ENCODE measurements at places on chromosomes 4 and X.

GRCh38 chr4:36115312-36115711 lies 129.0 kb downstream of the ARAP2 start:
- no peak for DNase-seq

GRCh38 chr4:7200801-7201200 lies 8.5 kb downstream of the SORCS2 start:
- no peak for DNase-seq

- no peak for DNase-seq
These were observed 1.3 kb upstream of the PLXNB3 start for GRCh38 chrX:153762626-153763173.

- no peak for DNase-seq
These were observed 143.6 kb downstream of the ZAR1 start for GRCh38 chr4:48633657-48634056.

- DNase-seq: no peak
These were observed 64.4 kb downstream of the DLG3 start for GRCh38 chrX:70509078-70509477.

DNA sequence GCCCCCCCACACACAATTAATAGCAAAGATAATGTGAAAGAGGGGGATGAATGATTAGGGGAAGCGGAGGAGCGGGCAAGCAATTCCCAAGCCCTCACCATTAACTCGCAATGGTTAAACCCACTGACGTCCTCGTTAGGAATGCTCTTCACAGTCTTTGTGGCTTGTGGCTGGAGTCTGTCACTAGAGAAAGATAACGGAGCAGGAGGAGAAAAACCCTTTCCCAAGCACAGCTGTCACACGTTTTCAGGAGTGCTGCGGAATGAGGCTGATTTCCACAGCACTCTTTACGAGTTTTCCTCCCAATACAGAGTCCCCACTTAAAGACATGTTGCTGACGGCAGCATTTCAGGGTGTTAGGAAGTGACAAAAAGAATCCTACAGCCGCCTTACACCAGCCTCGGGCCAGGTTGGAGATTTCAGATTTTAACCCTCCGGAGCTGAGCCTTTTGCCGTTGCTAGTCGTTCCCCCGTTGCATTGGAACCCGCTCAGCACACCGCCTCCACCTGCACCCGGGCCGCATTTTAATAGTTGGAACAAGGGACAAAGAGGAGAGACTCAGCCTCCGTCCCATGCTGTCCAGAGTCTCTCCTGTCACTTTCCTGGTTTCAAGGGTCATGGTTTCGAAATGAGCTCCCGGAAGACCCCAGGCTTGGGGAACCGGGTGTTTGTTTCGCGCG lies 92.2 kb downstream of the GEMIN8 start:
- no peak for DNase-seq

DNA sequence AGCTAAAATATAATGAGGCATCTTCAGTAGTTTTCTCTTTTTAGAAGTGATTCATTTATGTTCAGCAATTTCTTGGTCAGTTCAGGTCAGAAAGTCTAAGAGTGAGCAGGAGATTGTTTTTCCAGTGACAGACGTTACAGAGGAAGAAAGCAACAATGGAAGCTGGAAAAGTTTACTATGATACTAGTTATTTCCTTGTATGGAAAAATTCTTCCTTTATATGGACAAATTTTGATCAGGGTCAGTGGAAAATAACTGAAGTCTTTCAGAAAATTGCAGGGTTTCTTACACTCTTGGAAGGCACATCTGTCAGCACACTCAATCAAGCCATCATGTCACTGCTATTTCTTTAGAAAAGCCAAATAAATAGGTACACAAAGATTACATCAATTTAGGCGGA lies 1120.7 kb downstream of the FAT4 start:
- DNase-seq: no peak

GRCh38 chr4:153933915-153934687 lies 145.2 kb upstream of the SFRP2 start:
- no peak for DNase-seq

DNA sequence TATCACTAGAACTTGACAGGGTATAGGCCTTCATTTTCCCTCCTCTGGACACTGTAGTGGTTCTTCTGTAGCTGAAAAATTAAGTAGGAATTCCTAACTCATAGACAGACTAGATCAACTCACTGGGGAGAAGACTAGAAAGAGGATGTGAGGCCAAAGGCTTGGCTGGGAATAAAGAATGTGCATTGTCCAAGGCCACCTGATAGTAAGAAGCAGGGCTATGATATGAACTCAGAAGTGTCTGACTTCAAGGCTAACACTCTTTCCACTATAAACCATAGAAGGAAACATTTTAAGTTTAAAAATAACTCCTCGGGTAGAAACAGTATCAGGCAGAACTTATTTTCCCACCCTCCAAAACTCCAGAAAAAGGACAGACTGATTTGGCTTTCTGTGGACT lies 346.6 kb downstream of the OPHN1 start:
- no peak for DNase-seq

GRCh38 chr4:56575820-56576429 lies 70.3 kb downstream of the ARL9 start:
- DNase-seq: peak; percentile 23

DNA sequence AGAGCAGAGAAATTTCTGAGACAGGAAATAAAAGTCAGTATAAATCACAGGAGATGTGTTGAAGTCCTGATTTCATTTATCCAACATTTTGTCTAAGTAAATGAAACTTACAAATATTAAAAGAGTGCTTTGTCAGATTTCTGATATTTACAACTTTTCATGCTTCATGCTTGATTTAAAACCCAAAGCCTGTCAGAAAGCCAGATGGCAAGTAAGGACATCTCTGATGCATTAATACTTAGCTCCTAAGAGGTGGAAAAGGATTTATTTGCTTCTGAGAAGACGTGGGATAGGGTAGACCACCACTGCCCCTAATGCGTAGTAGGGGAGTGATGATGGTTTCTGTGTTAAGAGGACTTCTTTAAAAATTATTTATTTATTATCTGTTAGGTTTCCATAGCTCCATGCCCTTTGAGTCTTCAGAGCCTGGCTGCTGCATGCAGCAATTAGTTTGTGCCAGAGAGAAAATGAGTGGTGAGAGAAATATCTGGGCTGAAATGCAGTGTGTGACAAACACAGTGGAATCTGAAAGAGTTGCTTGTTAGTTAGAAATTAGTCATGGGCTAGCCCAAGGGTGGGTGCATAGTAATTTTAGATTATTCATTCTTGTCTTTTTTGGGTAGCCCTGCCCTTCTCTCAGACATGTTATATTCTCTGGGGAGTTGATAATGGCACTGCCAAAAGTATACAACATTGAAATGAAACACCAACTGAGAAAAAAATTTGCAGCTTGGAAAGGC lies 333.8 kb downstream of the C4orf33 start:
- DNase-seq: no peak

GRCh38 chrX:142978130-142978684 lies 47.5 kb upstream of the SPANXN4 start:
- DNase-seq: no peak

GRCh38 chr4:57193209-57193810 lies 83.1 kb upstream of the IGFBP7 start:
- no peak for DNase-seq

DNA sequence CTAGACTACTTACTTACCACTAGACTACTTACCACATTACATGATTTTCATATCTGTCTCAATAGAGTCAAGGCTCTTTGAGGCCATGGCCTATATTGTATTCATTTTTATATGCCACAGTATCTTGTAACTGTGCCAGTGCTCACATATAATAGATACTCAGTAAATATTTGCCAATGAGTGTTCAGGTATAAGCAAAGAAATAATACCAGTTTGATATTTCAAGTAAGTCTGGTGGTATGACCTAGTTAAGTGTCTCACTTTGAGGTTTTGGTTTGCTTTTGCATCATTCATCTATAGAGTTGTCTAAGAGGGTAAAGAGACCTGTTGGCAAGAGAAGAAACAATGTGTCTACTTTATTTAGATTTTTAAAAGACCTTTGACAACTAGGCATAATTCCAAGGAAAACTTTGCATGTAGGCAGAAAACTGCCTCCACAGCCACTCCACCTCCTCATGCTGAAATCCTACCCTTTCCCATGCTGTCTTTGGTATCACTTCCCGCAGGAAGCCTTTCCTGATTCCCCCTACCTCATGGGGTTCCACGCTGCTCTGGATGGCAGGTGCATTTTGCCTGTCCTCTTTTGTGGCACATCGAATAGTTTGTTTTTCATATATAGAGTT lies 91.3 kb upstream of the KLHL13 start:
- DNase-seq: no peak

GRCh38 chrX:122641826-122642225 lies 542.3 kb upstream of the GRIA3 start:
- no peak for DNase-seq

- DNase-seq: no peak
These were observed 192.5 kb downstream of the EDA start for GRCh38 chrX:69808375-69808774.

DNA sequence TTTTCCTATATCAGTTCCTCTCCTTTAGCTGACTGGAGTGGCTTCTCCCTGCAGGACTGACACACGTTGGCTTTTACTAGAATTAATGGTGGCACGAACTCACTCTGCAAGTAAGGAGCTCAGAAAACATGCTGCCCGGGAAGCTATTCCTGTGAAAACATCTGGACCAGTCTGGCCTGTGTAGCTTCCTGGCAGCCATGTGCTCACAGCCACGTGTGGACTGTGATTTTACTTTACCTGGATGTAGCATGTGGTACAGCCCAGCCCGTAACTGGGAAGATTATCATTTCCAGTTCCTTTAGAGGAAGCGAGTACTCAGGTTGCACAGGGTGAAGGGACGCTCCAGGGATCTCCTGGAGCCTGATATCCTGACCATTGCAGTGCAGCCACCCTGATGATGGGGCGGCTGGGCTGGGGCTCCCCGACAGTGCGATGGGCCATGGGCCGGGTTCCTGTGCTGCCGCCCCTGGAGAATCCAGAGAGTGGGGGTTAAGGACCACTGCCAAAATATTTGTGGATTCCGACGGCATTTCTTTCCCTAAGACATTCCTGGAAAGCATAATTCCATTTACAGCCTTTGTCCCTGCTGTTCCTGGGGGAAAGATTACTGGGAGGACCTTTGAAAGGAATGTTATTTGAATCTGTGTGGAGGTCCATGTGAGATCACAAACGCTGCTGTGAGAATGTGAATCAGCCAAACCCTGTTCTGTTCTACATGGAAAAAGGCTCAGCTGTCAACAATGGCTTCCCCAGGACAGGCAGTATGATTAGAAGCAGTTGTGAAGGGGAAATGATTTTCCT lies 35.0 kb downstream of the PROM1 start:
- DNase-seq: no peak

GRCh38 chr4:31793907-31794306 lies 1073.7 kb downstream of the PCDH7 start:
- DNase-seq: no peak

DNA sequence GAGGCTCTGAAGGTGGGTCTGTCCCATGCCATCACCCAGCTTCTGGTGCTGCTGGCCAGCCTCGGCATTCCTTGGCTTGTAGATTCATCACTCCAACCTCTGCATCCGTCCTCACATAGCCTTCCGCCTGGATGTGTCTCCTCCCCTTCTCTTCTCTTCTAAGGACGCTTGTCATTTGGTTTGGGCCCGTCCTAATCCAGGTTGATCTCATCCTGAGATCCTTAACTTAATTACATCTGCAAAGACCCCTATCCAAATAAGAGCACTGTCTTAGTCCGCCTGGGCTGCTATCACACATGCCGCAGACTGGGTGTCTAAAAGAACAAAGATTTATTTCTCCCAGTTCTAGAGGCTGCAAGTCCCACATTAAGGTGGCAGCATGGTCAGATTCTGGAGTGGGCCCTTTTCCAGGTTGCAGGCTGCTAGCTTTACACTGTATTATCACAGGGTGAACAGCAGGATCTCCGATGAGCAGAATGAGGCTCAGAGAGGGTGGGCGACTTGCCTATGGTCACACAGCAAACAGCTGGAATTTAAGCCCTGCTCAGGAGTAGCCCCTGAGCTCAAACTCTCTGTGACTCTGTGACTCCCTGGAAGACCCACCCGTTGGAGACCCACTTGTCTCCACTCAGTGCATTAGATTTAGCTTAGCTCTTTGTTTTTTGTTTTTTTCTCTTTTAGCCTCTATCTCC lies 113.1 kb downstream of the STK32B start:
- no peak for DNase-seq

DNA sequence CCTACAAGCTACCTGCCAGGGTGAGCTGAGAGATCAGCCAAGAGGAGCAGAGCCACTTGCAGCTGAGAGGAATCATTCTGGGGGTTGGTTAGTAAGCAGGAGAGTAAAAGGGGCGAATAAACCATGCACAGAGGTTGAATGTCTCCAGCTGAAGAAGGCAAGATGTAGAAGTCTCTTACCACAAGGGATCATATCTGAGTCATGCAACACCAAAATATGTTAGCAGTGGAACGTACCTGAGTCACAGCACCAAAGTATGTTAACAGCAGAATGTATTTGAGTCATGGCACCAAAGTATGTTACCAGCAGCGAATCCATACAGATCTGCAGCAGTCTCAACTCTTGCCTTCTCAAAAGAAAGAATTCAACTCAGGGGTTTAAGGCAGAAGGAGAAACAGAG lies 29.9 kb downstream of the C4orf51 start:
- no peak for DNase-seq

DNA sequence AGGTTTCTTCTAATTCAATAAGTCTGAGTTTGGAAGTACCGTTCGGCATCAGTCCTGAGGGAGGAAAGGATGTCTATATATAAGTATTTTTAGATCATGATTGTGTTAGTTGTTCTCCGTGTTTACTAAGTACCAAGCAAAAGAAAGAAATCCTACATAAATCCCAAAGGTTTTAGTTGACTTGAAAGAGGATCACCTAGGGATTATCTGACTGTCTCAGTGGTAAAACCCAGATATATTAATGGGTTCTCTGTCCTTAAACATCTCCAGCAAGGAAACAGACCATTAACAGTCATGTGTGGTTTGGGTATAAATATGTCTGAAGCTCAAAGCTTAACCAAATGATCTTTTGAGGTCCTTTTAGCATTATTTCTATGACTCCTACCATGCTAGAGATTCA lies 207.1 kb upstream of the RASGEF1B start:
- DNase-seq: no peak

DNA sequence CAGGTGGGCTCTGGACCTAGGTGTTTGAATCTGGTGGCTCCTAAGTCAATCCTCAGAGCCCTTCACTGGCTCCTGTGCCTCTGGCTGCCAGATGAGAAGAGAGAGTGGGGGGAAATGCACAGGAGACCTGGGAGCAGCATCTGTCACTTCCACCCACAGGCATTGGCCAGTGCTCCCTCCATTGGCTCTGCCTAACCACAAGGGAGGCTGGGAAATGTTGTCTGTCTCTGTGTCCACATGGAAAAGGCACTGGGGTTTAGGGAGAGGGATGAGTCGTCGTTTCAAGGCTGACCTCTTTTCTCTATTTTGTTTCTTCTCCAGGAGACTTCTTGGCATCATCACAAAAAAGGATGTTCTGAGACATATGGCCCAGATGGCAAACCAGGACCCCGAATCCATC lies 76.4 kb downstream of the CLCN4 start:
- no peak for DNase-seq

DNA sequence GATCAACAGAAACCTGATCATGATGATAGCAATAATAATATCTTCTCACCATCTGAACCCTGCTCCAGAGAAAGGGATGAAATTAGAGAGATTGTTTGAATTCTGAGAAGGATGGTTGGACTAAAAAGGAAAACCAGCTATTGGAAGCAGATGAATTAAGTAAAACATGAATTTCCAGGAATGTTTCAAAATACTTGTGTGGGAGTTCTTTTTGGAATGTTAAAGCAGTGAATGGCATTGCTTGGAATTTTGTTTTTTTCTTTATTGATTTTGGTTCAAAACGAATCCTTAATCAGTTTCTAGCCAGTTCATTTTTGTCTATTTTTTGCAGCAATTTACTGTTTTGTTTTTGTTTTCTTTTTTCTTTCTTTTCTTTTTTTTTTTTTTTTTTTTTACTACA lies 150.3 kb downstream of the NHS start:
- DNase-seq: no peak

GRCh38 chr4:1879485-1879884 lies 8.3 kb downstream of the NSD2 start:
- no peak for DNase-seq

All from CD4-positive, alpha-beta memory T cell (primary cell).